ENCODE measurements at places on chromosomes 1 and 21.

DNA sequence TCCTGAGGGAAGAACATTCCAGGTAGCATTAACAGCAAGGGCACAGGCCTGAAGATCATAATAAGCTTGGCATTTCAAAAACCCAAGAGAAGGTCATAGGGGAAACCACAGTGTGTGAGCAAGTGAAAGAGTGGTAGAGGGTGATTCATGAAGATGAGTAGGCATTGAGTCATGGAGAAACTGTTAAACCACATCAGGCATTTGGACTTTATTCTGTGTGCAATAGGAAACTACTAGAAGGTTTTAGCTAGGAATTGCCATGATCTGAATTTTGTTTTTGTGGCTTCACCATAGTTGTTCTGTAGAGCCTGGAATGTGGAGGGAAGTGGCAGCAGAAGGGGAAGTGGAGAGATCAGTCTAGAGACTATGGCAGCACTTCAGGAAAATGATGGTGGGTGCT is 359.0 kb upstream of the PTBP2 start:
- DNase-seq, result no peak

DNA sequence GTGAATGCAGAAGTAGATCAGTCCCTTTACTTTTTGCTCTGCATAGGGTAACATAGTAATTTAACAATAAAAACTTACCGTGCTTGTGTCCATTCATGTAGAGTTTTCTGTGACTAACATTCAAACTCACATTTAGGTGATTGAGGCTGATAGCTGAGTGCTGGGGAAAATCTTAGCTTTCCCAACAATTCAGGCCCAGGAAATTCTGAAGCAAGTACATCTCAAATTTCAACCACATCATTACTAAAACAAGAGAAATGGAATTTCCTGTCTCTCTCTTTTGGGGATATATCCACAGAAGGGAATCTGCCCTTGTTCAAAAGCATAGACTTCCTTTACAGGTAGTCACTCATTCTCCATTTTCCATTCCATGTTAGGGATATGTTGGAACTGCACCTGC is 33.1 kb upstream of the C1orf146 start:
- no peak for DNase-seq

DNA sequence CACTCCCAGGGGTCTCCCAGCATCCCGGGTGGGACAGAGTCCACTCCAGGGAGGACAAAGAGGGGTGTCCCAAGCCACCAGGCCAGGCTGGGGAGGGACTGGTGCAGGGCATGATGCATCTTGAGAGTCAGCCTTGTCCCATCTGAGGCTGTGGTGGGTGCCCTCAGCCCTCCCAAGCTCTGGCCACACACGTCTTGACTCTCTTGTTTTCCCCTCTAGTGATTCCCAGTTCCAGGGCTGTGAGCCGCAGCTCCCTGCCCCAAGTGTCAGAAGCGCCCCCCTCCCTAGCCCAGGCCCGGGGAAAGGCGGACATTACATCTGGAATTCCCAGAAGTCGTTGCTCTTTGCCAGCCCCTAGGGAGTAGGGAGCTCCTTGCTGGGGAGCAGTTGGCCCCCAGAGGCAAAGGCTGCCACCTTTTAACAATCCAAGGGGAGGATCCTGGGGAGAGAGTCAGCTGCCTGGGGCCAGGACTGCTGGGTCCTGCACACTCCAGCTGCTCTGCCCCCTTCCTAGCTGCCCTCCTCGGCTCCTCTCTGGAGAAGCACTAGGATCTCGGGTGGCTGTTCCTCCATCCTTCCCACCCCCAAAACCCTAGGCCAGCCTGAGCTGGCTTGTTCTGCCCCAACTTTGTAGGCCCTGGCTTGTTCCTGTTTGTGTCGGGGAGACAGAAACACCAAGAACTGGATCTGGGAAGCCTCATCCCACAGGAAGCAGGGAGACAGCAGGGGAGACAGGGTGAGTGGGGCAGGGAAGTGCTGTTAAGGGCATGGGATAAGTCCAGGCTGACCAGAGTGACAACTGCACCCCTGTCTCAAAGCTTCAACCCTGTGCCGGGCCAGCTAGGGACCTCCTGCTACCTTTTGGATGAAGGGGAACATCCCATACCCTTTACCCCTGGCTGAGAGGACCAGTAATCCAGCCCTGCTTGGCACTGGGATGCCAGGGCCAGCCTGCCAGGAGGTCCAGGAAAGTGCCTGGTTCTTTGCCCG is 3.2 kb upstream of the PTPN7 start:
- DNase-seq, result no peak

DNA sequence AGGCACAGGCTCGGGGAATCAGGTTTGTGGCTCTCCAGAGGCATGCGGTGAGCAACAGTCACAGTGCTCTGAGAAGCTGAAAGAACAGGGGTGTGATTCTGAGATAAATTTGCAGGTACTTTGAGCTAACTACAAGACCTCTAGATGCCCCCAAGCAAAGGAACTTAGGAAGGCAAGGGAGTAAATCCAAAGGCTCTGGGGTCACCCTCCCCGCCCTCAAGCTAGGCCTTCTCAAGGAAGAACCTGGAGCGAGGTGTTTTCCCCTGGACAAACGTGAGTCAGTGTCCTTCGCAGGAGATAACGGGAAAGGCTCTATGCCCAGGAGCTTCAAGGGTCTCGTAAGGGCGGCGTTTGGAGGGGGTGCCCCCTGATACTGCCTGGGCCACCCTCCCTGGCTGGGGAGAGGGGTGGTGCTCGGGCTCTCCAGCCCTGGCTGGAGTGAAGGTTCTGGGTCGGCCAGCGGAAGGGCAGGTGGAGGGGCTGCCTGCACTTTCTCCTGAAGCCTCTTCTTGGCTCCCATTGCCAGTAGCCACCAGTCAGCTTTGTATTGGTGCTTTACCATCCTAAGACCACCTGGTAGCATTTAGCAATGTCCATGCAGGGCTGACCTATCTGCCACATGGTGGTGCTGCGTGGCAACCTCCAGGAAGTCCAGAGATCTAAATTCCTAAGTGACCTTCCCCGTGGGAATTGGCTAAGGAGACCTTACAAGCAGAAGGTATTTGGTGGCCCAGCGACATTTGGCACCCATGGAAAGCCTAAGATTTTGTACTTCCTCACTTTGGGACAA is 44.0 kb downstream of the GPR161 start:
- peak; percentile 3 for DNase-seq

DNA sequence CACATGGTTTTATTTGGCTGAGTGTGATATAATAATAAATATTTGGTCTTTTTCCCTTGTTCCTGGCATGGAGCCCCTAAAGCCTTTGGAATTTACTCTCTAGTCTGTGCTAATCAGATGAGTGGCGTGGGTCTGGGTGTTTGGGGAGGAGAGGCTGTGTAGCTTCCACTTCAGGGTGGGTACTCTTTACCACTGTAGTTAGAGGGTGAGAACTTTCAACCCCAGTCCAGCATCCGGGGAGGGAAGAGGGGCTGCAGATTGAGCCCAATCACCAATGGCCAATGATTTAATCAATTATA is 20.0 kb downstream of the USP25 start:
- no peak for DNase-seq

DNA sequence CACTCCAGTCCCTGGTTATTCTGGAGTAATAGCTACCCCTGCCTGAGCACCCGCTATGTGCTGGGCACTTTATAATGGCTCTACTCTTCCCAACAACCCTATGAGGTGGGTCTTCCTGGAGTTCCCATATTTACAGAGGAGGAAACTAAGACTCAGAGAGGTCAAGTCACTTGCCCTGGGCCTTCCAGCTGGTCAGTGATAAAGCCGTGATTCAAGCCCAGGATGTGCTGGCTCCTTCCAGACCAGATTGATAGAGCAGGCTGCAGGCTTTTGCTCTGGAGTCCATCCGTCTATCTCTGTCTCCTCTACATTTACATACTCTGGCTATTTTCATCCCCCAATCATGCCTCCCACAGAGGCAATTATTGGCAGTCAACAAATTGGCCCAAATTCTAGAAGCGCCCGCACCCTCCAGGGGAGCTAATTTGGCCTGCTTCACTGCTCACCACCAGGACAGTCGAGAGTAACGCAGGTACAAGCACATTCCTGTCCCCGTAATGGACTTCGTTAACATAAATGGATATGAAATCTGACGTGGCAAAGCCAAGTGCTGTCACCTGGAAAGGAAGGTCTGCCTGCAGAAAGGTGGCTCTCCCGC is 39.8 kb upstream of the SELENON start:
- DNase-seq, result no peak

DNA sequence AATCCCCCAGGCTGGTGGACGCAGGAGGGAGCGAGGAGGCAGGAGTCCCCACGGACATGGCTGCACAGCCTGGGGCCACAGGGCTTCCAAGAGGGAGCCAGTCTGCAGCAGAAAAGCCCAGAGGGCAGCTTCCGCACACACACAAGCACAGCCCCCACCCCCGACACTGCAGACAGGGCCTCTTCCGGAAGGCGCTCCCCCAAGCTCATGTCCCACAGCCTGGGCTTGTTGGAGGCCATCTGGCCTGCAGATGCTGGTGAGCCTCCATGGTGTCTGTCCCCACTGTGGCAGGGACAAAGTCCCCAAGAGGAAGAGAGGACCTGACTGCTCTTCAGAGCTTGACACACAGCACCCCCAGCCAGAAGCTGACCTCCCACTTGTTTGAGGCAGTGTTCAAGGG is 13.4 kb upstream of the KIAA1614 start:
- no peak for DNase-seq

GRCh38 chr1:94039871-94040569 is 80.9 kb downstream of the ABCA4 start:
- no peak for DNase-seq

DNA sequence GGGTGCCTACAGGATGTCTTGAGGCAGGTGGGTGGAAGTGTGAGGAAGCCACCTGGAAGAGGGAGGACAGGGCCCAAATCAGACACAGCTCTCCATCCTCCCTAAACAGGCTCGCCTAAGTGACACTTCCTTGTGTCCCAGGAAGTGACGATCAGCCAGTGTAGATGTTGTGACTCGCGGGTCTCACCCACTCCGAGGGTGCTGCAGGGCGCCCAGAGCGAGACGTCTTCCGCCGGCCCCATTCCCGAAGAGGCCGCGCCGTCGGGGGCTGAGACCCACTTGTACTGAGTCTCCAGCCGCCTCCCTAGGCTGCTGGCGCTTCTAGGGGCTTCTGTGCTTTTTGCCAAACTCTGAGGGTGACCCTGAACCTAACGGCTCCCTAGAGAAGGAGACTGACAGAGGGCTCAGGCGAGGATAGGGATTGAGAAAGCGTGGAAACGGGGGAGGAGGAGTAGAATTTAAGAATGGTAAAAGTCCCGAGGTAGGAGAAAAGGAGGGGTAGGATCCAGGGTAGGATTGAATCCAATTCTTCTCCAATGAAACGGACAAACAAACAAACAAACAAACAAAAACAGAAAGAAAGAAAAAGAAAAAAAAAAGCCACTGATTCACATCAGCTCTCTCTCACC is 543 bp upstream of the MARK1 start:
- DNase-seq, result peak; percentile 45

DNA sequence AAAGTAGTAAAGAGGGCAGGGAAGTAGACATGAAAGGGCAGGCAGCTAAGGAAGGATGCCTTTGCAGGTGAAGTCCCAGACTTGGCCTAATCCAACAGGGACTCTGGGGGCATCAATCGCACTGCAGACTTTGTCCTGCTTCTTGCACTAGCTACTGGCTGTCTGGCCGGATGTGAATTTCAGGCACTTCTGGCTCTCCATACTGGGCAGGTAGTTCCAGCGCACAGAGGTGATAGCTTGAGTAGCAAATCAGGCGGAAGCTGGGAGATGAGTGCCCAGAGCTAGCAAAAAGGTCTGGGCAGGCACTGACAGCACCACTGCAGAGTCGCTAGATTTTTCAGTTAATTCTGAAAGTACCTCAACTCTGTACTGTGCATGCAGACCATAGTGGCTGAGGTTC is 997 bp downstream of the RSPH1 start:
- DNase-seq, result no peak

DNA sequence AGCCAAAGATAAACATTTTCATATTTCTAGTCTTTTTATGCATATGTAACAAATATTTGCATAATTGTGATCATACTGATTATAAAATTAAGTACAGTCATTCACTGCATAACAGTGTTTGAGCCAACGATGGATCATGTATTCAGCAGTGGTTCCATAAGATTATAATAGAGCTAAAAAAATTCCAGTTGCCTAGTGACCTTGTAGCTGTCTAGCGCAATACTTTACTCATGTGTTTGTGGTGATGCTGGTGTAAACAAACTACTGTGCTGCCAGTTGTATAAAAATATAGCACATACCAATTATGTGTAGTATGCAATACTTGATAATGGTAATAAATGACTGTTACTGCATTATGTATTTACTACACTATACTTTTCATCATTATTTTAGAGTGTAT is 2.1 kb upstream of the S100A10 start:
- DNase-seq, result no peak

- DNase-seq, result no peak
Observed at GRCh38 chr1:211352985-211353515, 26.4 kb downstream of the TRAF5 start.

- peak; percentile 84 for DNase-seq
Observed at GRCh38 chr1:72283307-72284083, 1.2 kb upstream of the NEGR1 start.

- no peak for DNase-seq
Observed at GRCh38 chr1:16186655-16187235, 25.7 kb downstream of the ARHGEF19 start.

GRCh38 chr1:23567996-23568607 is 8.8 kb upstream of the ID3 start:
- no peak for DNase-seq

- DNase-seq, result peak; percentile 93
Observed at GRCh38 chr1:205484985-205485967, 19.2 kb upstream of the CDK18 start.

DNA sequence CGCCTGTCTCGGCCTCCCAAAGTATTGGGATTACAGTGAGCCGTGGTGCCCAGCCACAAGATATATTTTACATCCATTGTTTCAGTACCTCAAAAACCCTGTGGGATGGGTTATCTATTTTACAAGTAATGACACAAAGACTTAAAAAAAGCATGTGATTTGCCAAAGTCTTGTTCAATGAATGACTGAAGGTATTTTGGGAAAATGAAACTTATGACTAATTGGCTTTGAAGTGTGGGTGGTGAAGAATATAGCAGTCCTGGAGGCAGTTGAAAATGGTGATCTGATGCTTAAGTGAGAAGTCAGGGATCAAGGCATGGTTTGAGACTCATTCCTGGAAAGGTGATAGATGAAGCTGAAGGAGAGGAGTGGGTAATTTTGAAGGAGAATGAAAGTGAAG is 3.0 kb downstream of the SWT1 start:
- no peak for DNase-seq

- DNase-seq, result no peak
Observed at GRCh38 chr1:235583511-235584001, 66.0 kb downstream of the GNG4 start.

GRCh38 chr1:218165701-218166114 is 119.4 kb upstream of the RRP15 start:
- no peak for DNase-seq

GRCh38 chr1:39781349-39781715 is 7.3 kb downstream of the BMP8B start:
- no peak for DNase-seq

DNA sequence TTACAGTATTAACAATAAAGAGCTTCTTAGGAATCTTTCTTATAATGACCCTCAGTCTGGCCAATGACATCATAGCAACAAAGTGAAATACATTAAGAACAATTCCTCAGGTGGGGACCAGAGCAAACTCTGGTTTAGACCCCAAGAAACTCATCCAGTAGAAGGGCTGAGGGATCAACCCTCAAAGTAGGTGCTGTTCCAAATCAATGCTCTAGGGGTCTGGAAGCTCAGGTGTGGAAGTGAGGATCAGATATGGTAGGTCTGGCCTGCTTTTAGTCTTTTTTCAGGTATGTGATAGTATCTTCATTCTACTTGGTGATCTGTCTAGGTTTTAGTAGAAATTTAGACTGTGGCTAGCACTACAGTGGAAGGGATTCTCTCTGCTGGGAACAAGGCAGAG is 291.7 kb downstream of the PDE4B start:
- DNase-seq, result no peak

GRCh38 chr1:209086486-209087192 is 496.9 kb upstream of the CAMK1G start:
- DNase-seq, result no peak

GRCh38 chr1:229065613-229066012 is 205.3 kb upstream of the RAB4A start:
- no peak for DNase-seq
